GM13977 (cell line): ENCODE measurements at places on chromosomes 3 and 15.
A peak's percentile ranks its signal among the peaks of the same experiment; 100 is the strongest.

GRCh38 chr3:184795522-184796190 lies 16.3 kb upstream of the VPS8 start:
- no peak for DNase-seq

DNA sequence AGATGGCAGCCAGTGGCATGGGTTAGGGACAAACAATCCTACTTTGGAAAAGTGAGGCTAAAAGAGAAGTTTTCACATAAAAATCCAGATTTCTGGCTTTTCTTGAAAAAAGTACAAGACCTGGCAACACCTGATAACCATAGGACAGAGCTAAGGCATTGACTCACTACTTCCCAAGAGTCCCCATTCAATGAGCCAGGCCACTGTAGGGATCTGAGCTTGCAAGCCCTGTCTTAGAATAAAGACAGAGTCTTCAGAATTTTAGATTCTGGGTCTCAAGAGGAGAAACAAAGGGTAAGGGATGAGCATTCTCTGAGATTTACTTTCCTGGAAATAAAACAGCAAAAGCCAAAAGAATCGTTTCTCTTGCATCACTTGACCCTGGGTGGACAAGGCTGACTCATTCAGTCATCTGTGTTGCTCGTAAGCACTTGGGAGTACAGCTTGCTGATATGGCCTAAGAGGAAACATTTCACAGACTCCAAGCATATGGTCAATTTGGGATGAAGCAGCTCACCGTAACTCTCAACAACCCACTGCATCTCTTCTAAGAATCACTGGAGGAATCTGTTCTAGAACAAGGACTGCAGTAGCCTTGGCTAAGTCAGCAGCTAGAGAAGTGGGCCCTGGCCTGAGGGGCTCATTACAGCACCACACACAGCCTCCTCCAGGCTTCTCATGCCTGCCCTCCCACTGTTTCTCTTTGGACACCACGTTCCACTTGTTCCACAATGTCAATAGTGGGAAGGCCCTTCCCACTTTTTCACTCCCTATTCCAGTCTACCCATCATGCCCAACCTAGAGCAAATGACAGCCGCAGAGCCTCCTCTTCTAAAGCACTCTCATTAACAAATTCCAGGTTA lies 86.2 kb downstream of the RFTN1 start:
- no peak for DNase-seq

DNA sequence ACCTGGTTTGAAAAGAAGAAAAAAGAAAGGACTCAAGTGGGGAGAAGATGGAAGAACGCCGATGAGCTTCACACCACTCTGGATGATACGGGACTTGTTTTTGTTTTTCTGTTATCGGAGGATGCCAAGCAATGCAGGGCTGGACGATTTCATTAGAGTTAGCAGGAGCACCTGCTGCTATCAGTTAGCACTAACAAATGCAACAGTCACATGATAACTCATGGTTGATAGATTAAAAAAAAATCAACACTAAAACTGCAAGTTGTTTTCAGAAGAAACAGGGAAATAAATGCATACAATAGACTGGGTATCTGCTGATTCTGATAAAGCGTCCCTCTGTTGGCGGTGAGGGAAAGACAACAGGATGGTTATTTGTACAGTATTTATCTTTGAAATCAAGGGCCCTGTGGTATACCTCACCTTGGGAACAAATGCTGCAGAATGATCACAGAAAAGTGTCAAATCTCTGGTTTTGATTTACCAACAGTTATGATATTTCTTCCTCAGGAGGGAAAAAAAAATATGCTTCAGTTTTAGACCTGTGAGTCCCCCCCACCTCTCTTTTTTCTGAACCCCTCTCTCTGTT lies 575.1 kb downstream of the FOXP1 start:
- DNase-seq, result no peak

GRCh38 chr15:59237924-59238331 lies 31.3 kb downstream of the LDHAL6B start:
- no peak for DNase-seq

GRCh38 chr3:132803889-132804288 lies 81.7 kb upstream of the NPHP3 start:
- no peak for DNase-seq

GRCh38 chr3:101635954-101636798 lies 40.8 kb downstream of the ZBTB11 start:
- peak; percentile 67 for DNase-seq

DNA sequence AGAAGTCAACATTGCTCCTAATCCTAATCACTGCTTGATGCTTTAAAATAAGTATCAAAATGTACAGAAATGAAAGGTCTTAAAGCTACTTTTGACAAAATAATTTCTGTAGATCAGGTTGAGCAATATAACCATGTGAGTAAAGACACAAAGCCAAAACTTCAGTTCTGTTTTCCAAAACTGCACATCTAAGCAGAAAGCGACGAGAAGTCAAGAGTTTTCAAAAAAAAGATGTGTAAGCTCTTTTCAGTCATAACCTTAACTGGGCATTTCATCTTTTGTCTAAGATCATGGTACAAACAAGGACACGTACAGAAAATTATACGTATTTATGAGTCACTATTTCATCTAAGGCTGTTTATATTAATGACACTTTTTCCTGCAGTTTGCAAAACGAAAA lies 608.8 kb downstream of the FOXP1 start:
- no peak for DNase-seq
